Aortic smooth muscle cell (primary cell): ENCODE measurements at places on chromosomes 6 and 20. TPM values are rescaled to one million over a fixed set of nuclear protein-coding genes. Genes with fewer than 3 reads are reported as not detected.

PDE10A gene
- 20.0 and 31.8 TPM in 2 replicates for total RNA-seq

ITPA gene
- total RNA-seq: 23.4 and 33.3 TPM in 2 replicates

TNNC2 gene
- 1.4 and 1.5 TPM in 2 replicates for total RNA-seq

HLA-DRA gene
- total RNA-seq: 0.53 TPM in 1 of 2 replicates, not detected in the other

MMS22L gene
- 11.9 and 13.6 TPM in 2 replicates for total RNA-seq
